ENCODE measurements at places on chromosomes 13 and 19.

GRCh38 chr19:10983026-10983425, 22.2 kb downstream of the SMARCA4 start:
- no peak for DNase-seq

DNA sequence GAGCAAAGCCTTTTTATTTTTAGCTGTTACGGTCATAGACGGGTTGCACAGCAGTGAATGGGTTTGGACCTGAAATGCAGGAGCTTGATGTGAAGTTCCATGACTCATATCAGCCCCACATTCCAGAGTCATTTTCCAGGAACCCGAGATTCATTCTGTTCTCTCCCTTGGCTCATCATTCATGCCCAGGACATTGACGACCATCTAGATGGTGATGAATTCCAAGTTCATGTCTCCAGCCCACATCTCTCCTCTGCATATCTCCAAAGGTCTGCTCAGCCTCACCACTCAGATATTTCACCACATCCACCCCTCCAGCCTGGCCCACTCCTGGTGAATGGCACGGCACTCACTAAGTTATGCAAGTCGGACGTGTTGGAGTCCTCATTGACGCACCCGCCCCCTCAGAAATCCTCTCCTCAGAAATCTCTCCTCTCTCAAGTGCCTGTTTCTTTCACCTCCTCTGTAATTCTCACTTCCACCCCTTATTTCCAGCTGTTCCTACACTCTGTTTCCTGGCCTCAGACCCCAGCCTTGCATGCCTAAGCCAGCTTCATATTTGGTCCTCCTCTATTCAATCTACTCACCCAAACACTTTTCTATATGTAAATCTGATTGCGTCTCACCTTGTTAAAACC, 83.1 kb downstream of the ALOX5AP start:
- no peak for DNase-seq

DNA sequence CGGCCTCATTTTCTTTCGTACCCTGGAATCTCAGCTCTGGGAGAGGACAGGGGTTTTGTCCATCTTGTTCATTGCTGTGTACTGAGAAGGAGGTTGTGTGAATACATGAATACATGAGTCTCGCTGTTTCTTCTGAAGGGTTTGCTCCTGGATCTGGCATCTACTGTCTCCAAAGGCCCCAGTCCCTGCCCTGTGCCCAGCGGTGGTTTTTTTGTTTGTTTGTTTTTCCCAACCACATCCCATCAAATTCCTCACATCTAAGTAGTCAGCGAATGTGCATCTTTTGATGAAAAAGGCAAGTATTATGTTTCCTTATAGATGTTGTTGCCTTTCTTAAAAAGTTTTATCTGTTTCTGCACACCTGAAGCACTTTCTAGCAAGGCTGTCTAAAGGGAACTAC, 12.5 kb downstream of the DCAF15 start:
- DNase-seq, result no peak

GRCh38 chr13:112330479-112331381, 45.4 kb upstream of the SPACA7 start:
- DNase-seq, result no peak

- no peak for DNase-seq
Observed at GRCh38 chr13:112868308-112868707, 100.7 kb upstream of the MCF2L start.

GRCh38 chr13:98749501-98749900, 3.0 kb downstream of the SLC15A1 start:
- no peak for DNase-seq

GRCh38 chr19:33194886-33195644, 935 bp downstream of the LRP3 start:
- peak; percentile 54 for DNase-seq

DNA sequence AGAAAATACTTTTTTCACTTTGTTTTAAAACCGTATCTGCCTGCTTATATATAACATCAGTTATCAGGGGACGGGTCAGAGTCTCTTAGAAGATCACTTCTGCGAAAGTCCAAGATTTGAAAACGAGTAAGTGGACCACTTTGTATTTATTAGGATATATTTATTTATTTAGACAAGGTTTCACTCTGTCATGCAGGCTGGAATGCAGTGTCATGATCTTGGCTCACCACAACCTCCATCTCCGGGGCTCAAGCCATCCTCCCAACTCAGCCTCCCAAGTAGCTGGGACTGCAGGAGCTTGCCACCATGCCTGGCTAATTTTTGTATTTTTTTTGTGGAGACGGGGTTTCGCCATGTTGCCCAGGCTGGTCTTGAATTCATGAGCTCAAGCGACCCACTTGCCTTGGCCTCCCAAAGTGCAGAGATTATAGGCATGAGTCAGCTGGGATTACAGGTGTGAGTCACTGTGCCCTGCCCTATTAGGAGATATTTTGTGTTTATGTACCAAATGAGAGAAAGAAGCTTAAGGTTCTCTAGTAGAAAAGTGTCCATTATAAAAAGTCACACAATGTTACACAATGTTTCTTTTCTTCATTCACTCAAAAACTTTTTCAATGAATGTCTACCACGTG, 39.5 kb downstream of the RASL11A start:
- no peak for DNase-seq

- DNase-seq, result no peak
Observed at GRCh38 chr19:30522341-30522740, 150.2 kb downstream of the ZNF536 start.

DNA sequence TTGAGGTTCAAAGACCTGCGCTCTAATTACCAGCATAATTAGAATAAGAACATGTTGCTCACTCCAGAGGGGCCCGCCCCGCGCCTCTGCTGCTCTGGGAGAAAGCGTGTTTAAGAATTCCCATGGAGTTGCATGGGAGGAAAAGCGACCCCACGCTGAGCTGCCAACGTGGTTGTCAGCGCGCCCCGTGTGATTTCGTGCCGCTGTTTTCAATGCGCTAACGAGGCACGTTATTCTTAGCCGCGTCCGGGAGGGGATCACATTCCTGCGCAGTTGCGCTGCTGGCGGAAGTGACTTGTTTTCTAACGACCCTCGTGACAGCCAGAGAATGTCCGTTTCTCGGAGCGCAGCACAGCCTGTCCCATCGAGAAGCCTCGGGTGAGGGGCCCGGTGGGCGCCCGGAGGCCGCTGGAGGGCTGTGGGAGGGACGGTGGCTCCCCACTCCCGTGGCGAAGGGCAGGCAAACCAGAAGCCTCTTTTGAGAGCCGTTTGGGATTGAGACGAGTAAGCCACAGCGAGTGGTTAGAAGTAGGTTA, 173.8 kb upstream of the SOX1 start:
- DNase-seq, result peak; percentile 75

GRCh38 chr13:114020750-114021463, 47.0 kb upstream of the C13orf46 start:
- no peak for DNase-seq

DNA sequence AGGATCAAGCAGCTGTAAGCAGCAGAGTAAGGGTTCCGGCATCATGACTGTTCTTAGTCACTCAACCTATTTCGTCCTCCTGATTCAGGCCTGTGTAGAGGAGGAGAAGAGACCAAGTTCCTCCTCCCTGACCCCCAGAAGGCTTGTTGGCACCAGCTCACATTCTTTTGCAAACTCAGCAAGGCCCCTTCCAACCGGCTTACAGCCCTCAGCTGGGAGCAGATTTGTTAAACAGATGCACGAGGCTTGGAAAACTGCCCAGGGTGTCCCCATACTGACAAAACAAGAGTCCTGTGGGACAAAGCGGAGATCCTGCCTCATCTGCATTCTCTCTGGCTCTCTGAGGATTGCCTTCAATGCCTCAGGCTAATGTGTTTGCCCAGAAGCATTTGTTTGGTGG, 113.2 kb upstream of the SOX21 start:
- peak; percentile 77 for DNase-seq

DNA sequence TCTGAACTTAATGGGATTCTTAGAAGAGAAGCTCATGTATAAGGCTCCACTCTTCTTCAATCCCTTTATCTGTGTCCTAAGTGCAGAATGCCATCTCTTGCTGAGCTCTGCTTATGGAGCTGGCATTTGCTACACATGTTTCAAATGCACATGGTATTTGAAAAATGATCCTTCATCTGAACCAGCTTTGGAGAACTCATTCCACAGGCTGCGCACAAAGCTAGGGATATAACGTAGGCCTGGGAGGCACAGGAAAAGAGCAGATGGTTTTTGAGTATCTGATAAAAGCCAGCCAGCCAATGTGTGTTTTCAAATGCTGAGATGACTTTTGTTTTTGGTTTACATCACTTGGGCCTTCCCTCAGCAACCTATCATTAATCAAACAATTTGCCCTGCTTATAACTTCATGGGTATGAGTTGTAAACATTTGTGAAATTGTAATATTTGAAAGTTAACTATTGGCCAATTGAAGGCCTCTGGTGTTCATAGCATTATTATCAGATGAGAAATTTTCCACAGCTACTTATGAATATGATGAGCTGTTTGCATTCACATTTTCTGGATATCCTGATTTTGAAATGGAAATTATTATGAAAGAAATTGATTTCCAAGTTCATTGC, 729.0 kb downstream of the FGF9 start:
- no peak for DNase-seq

- no peak for DNase-seq
Observed at GRCh38 chr13:103012646-103013045, 53.6 kb downstream of the SLC10A2 start.

- DNase-seq, result peak; percentile 87
Observed at GRCh38 chr19:52993342-52994178, 20.2 kb upstream of the ERVV-1 start.

GRCh38 chr13:29535663-29536655, 59.5 kb downstream of the SLC7A1 start:
- DNase-seq, result no peak

GRCh38 chr19:30645946-30646577, 273.9 kb downstream of the ZNF536 start:
- no peak for DNase-seq

DNA sequence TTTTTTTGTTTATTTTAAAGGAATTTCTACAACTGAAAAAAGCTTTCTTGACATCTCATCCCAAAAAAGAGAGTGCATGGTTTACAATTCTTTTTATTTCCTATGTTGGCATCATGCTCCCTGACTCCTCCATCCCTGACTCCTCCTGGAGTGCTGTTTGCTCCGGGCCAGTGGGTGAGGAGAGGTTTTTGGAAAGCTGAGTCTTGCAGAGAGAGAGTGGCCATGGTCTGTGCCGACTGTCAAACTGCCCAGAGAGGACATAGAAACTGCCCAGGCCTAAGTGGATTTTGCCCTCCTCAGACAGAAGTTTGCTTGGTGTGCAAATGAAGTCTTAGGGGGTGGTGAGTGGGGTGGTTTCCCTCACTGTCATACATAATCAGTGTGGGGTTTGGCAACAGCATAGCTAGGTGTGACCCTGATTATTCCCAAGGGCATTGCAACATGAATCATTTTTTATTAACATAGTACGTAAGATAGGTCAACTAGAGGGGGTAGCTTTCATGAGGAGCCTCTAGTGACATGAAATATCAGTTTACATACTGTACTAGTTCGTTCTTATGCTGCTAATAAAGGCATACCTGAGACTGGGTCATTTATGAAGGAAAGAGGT, 179.8 kb upstream of the UBL3 start:
- DNase-seq, result no peak

DNA sequence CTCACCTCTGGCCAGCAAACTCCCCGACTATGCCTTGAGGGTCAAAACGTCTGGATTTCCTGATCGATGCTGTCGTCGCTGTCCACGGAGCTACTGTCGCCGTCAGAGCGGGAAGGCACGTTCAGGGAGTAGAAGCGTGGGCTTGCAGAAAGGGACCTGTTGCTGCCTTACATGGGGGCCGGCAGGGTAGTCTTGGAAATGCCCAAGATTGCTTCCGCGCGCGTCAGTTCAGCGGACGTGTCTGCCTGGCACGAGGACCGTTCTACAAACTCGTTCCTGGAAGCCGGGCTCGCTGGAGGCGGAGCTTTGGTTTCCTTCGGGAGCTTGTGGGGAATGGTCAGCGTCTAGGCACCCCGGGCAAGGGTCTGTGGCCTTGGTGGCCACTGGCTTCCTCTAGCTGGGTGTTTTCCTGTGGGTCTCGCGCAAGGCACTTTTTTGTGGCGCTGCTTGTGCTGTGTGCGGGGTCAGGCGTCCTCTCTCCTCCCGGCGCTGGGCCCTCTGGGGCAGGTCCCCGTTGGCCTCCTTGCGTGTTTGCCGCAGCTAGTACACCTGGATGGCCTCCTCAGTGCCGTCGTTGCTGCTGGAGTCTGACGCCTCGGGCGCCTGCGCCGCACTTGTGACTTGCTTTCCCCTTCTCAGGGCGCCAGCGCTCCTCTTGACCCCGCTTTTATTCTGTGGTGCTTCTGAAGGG, 15.4 kb downstream of the RB1 start:
- DNase-seq, result peak; percentile 52

DNA sequence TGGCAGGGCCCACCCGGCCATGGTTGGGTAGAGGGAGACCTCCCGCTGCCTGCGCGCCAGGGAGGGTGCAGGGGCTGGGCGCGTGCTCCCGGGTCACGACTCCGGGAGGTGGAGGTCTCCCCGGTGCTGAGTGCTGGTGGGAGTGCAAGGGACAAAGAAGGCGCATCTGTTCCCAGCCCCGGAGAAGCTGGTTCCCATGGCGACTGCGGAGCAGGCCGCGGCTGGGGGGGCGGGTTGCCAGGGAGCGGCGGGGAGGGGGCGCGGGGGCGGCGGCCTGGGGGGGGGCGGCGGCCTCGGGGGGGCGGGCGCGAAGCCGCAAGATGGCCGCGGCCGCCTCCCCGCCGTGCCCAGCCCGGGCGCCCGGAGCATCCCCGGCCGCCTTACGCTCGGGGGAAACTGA, 1.2 kb downstream of the CBARP start:
- no peak for DNase-seq

DNA sequence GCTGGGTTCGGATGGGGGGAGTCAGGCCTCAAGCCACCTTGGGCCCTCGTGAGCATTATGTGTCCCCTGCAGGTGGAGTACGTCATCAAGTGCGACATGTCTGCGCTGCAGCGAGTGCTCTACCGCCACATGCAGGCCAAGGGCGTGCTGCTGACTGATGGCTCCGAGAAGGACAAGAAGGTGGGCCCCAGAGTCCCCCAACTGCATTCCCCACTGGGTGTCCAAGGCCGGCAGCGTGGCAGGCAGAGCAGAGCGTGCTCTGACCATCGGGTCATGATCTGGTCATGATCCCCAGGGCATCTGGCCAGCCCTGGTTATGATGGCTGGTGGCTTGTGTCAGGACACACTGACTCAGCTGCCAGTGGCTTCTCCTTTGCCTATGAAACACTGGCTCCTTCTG, 63.4 kb downstream of the SMARCA4 start:
- DNase-seq, result no peak

DNA sequence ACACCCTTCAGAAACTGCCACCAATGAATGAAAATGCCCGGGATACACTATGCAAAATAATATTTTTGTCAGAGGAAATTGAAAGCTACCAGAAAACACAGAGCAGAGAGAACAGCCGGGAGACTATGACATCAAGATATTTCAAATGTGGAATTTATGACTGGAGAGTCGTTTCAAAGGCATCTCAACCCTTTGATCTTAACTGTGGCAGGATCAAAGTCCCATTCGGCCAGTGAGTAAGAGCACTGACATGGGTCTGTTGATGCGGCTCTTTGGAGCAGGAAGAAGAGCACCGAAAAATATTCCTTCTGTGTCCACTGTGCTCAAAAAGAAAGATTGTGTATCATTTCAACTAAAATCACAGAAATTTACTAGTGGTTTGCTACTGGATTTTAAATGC, 201.9 kb downstream of the RFC3 start:
- no peak for DNase-seq

GRCh38 chr19:14659874-14660489, 14.7 kb downstream of the ADGRE3 start:
- DNase-seq, result no peak

- DNase-seq, result no peak
Observed at GRCh38 chr13:74037762-74038161, 96.4 kb downstream of the KLF12 start.
